ENCODE measurements at places on chromosomes 5 and 9.

GRCh38 chr5:124996023-124996763 lies 249.8 kb upstream of the ZNF608 start:
- no peak for DNase-seq

DNA sequence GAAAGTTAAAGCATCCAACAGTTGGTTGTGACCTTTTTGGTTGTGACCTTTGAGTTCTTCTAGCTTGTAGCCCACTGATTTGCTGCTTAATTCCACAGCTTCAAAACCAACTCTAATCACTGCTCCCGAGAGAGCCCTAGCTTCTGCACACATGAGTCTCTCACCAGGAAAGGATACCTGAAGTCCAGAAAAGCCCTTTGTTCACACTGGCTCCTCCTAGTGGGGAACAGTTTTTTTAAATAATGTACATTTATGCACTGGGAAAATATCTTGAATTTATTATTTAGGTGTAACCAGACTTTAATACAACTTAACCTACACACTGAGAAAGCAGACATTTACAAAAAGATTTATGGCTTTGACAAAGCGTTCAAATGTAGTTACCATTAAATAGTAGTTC lies 120.2 kb upstream of the CCDC152 start:
- no peak for DNase-seq

DNA sequence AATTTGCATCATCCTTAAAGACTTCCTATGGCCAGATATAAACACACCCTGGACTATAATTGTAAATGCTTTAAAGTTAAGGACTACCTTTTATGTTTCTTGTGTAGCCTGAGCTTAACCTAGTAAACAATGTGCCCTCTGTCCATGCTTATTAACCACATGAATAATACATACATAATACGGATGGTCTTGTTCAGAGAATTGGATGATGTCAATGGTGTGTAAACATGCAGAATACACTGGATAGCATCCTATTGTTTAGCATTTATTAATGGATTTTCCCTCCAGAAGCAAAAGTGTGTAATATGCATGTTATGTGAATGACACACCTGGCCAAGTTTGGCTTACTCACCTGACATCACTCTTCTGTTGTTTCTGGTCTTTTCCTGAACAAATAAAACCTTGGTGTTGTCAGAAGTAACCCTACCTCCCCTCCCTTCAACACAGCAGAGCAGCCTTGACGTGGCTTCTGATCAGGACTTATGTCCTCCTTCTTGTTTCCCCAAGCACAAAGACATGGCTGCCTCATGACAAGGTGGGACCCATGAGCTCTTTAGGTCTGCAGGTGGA lies 517.9 kb downstream of the MTRR start:
- DNase-seq = no peak

DNA sequence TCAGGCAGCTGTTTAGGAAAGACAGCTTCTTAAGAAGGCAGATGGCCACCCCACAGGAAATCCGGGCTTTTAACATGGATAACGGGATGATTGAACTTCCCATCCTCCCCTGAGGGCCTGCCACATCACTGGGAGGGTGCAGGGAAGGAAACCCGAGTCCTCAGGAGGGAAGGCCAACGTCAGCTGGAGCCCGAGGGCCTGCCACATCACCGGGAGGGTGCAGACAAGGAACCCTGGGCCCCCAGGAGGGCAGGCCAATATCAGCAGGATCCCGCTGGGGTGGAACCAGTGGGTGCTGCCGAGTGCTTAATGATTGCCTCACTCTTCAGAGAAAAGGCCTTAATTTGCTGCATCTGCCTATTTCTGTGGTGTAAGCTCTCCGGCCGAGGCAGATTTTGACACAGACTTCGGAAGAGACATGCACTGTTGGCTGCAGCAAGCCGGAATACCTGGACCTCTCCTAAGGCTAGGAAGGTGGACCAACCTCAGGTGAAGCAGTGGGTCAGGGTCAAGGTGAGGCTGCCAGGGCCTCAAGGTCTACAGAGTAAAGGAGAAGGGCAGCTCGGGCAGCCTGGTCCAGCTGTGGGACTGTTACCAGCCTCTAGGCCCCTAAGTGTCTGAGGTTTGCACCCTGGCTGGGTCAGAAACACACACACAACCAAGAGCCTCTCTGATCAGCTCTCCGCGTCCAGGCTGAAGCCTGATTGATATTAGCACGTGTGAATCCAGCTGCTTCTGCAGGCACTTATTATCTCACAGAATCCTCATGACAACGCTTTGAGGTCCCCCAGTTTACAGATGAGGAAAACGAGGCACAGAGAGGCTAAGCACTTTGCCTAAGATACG lies 14.8 kb upstream of the COL5A1 start:
- no peak for DNase-seq

DNA sequence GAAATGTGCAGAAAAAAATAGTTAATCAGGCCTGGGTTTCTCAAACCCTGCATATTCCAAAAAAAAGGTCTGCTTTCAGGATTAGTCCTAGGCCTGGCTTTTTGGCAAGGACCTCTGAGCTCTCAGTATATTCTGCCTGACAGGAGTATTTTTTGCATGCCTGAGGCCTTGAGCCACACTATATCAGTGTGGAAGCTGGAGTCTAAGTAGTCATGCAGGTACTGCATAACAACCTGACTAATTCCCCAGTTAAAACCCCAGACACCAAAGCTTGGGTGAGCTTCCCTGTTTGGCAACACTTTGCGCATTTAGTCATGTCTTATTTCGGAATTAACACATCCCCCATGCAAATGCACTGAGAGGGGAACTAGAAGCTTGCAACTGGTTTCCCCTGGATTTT lies 359.5 kb downstream of the CETN3 start:
- no peak for DNase-seq

DNA sequence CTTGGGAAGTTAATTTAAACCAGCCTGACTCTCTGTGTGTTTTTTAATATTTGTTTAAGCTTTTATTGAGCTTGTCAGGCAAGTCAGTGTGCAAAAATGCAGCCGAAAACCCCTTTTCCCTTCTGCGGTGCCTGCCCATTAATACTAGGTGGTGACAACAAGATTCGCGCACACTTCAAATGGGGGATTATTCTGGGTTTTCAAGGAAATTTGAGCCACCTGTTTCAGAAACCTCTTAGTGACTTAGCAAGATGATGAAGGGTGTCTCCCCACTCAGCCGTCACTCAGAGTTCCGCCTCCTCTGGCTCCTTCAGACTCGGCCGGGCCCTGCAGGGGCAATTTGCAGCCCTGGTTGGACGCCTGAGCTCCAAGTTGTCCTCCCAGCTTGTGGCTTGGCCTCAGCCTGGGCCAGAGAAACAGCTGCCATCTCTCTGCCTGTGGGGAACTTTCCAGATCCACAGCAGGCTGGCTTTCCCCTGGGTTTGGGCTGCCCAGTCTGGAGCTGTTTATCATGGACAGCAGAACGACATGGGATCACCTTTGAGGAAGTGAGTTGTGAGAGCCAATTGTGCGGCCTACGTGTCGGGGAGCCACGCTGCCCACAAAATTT lies 75.9 kb downstream of the SPRY4 start:
- no peak for DNase-seq

DNA sequence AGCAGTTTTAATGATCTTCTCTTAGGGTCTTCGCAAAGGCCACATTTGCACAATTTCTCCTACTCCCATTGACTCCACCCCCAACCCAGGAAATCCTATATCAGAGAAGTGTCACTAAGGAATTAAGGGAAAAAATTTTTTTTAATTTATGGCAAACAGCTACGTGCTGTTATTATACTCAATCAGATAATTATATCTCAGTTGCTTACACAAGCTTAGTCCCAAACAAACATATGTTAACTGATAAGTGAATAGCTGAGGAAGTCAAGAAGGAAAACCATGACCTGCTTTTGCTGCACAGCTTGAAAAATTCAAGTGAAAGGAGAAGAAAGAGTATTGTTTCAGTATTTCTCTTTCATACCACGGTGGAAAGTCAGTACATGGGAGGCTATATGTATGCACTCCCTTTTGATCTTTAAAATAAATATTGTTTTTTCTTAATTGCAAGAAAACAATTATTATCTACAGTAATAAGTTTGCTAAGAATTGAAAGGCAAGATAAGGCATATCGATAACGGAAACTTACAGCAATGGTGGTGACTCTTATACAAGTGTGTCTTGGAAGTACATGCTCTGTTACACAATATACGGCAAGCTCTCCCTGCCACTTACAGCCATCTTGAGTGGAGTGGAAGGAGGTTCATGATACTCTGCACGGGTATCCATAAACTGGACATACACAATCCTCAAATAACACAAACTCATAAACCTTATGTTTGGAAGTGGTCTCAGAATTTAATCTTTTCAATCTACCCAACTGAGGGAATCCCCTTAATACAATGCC lies 167.9 kb upstream of the FREM1 start:
- no peak for DNase-seq

- DNase-seq = no peak
These were observed 420.9 kb upstream of the SGCD start for GRCh38 chr5:155906046-155906445.

- no peak for DNase-seq
These were observed 329.2 kb downstream of the EBF1 start for GRCh38 chr5:158770506-158770905.

DNA sequence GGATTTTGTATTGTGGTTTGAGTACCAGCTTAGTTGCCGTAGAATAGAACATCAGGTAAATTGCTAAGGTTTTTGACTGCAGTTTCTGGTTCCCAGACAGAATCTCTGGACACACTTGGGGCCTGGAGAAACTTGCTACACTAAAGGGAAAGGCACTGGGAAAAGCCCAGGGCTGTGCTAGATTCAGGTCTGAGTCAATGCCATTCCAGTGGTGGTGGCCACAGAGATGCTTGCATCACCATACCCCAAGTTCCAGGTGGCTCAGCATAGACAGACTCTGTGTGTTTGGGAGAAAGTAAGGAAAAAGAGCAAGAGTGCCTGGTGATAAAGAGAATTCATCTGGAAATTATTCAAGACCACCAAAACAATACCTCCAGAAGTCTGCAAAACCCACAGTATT lies 120.6 kb downstream of the HMHB1 start:
- no peak for DNase-seq

DNA sequence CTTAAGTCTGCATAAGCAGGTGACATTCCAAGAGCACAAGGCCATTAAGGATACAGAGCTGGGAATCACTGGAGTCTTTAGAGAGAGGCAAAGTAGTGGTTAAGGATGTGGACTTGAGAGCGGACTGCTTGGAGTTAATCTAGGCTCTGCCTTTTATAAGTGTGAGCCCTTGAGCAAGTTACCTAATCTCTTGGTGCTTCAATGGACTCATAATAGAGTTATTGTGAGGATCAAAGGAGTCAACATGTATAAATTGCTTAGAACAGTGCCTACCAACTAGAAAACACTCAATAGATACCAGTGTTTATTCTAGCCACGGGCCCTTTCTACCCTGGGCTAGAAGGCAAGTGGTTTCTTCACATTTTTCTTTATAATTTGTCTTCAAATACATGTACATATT lies 819.4 kb downstream of the NR2F1-AS1 start:
- DNase-seq = no peak

DNA sequence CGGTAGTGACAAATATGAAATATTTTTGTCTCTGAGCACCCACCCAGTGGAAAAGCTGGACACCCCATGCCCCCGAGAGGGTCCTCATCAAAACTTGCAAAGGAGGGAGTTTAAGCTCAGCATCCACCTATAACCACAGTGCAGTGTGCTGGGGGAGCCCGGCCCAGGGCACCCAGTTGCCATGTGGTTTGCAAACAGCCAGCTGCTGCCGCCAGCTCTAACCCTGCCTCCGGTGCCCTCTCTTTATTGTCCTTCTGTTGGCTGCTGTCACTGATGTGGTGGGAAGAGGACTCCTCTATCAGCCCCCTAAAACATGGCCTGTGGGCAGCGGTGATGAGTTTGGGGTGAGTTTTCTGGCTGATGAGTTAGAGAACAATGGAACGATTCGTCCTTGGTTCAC lies 160.9 kb upstream of the MVB12B start:
- no peak for DNase-seq

DNA sequence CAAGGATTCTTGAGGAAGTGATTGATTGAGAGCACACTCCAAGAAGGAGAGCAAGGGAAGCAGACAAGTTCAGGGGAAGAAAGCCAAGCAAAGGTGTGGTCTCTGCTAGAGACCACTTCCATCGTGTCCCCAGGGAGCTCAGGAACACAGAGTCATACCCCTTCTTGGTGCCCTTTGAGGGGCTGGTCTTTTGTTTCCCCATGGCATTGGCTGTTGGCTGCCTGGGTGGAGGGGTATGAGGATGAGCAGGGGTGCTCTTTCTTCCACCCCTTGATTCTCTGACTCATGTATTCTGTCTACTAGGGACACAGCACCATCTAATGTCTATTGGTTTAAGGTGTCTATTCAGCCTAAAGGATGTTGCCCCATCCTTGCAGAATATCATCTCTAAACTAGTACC lies 11.5 kb upstream of the SPOCK1 start:
- no peak for DNase-seq
